HAP-1 (cell line): ENCODE measurements at places on chromosomes 13 and 19.

DNA sequence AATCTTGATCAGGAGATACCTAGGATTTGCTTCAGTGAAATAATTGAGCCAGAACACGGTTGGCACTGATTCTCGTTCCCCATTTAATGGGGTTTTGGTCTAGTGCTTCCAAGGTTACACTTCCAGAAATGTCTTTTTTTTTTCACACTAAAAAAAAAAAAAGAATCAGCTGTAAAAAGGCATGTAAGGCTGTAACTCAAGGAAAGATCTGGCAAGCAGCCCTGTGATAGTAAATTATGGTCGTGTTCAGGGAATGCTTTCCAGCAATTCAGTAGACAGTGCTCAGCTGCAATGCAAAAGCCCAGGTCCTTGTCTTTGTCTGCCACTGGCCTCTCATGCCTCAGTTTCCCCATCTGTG lies 27.2 kb upstream of the NDUFS7 start:
- no peak for DNase-seq

DNA sequence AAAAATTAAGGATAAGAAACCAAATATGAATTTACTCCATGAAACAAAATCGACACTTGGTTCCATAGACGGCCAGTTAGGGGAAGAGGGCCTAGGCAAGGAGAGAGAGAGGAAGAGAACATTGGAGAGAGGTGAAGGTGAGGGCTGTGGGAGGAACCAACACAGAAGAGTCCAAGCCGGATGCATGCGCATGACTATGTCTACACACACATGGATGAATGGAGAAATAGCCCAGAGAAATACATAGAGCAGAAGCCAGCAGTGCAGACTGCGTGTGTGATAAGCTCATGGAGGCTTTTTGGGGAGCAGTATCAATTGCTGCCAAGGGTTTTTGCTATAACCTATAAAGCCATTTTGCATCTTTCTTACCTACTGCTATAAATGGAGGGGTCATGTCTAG lies 67.3 kb upstream of the C1QTNF9 start:
- no peak for DNase-seq

GRCh38 chr19:35460608-35461007 lies 12.6 kb downstream of the FFAR2 start:
- DNase-seq: no peak

GRCh38 chr13:26686285-26686684 lies 74.3 kb downstream of the GPR12 start:
- DNase-seq: no peak

GRCh38 chr13:30792285-30793000 lies 57.1 kb downstream of the ALOX5AP start:
- no peak for DNase-seq

DNA sequence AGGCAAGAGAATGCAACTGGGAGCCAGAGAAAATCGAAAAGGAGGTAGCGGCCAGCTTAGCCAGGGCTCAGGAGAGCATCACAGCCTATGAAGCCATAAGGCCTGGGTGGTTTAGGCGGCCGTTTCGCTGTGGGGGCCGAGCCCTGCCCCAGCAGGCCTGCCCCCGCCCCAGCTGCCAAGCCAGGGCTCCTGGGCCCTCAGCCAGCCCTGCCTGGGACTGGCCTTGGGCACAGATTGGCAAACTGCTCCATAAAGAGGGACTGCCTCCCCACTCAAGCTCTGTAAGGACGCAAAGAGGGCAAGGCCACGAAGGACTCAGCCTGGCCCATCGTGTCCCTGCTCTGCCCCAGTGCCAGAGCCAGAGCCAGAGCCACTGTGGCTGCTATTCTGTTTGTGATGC lies 10.2 kb downstream of the ZNF653 start:
- DNase-seq: no peak

DNA sequence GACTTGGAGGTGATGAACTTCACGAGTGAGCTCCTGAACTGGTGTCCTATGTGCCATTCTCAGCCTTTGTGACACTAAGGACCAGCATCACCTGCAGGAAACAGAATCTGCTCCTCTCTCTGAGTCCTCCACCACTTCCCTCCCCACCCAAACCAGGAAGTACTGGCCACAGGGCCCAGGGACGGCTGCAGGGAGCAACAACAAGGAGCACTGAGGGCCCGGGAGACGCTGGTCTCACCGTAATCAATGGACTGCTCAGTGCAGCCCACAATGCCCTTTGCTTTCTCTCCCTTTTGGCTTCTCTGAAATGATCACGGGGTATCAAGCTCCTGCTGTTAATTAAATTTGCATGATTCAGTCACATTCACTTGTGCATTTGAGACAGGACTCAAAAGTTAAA lies 18.6 kb downstream of the PEPD start:
- DNase-seq: no peak

DNA sequence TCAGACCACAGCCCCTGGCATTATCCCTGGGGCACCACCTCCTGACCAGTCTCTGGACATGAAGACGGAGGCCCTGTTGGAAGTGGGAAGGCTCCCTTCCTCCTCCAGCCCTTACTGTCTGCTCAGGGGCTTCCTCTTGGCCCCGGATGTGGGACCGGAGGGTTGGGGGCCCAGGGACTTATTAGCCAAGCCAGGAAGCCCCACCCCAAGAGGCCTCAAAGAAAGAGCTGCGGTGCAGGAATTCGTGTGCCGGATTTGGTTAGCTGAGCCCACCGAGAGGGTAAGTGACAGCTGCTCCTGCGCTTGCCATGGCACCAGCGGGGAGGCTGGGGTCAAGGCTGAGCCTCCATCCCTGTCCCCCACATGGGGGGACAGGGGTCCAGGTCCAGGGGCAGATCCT lies at the start of gene RETN:
RETN (plus strand) TSS at position 208 of the 400 bp plus-strand sequence. CDS start 278 bp downstream, outside the sequence.
- DNase-seq: no peak

- DNase-seq: no peak
Observed at GRCh38 chr13:98450026-98450425, 126.9 kb downstream of the STK24 start.

DNA sequence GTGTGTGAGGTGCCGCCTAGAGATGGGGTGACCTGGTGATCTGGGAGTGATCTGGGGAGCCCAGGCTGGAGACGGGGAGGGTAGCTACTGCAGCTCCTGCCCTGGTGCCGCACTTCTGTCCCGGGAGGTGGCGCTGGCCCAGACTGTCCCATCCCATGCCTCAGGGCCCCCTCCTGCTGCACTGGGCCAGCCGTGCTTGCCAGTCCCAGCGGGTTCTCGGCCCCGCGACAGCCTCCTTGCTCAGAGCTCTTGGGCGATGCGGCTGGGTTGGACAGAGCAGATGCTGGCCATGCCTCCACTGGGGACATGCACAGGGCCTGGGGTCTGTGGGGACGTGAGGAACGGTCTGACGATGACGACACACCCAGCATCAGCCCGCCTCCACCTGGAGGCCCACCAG lies 2.5 kb downstream of the RAX2 start:
- no peak for DNase-seq

DNA sequence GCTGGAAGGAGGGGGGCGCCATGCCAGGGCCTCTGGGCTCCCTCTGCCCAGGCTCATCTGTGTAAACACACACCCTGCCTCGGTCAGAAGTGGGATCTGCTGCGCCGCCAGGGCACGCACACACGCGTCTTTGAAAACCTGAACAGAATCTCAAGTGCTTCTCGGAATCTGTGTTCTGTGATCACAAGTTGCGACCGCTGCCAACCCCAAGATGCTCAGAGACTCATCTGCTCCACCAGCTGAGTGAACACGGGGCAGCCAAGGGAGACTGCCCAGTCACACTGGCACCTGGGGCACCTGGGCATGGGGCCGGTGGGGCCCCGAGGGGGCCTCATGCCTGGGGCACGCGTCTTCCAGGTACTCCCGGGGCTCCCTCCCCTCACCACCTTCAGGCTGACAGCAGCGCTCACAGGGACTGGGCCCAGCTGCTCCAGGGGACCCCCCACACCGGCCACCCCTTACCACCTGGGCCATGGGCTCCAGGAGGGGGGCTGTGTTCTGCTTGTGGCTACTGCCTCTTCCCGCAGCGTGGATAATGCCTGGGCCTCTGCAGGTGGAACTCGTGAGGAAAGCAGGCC lies 59.0 kb downstream of the KLF2 start:
- DNase-seq: no peak

DNA sequence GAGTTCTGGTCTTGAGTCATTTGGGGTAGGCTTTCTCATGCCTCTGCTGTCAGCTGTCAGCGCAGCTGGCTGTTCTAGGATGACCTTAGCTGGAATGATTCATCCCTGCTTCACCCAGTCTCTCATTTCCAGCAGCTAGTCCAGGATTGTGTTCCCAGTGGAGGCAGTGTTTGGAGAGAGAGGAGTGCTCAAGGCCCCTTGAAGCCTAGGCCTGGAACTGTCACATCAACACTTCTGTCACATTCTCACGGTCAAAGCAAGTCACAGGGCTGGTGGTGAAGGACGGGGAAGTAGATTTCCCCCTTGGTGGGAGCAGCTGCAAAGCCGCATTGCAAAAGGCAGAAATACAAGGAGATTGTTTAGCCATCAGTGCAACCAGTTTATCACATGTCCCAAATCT lies 15.2 kb downstream of the TPT1 start:
- DNase-seq: no peak

DNA sequence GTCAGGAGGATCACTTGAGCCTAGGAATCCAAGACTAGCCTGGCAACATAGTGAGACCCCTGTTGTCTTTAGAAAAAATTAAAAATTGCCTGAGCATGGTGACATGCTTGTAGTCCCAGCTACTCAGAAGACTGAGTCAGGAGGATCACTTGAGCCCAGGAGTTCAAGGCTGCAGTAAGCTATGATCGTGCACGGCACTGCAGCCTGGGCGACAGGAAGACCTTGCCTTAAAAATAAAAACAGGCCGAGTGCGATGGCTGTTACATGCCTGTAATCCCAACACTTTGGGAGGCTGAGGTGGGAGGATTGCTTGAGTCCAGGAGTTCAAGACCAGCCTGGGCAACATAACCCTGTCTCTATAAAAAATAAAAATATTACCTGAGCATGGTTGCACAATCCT lies 5.4 kb downstream of the HNRNPUL1 start:
- no peak for DNase-seq

- DNase-seq: no peak
Observed at GRCh38 chr13:21115231-21115630, 53.8 kb upstream of the LATS2 start.

GRCh38 chr13:28533125-28533436 lies 38.2 kb upstream of the FLT1 start:
- DNase-seq: no peak

DNA sequence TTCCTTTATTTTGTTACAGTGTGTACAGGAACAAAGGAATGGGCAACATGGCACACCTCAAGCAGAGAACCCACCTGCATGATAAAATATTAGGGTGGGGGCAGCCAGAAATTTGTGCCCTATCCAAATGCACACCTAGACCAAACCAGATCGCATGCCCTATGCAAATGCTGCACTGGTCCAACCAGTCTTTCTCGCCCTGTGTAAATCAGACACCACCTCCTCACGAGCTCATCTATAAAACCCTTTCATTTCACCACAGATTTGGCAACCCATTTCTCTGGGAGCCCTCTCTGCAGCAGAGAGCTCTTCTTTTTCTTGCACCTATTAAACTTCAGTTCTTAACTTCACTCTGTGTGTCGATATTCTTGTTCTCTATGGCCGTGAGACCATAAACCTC lies 1559.2 kb downstream of the SLITRK1 start:
- no peak for DNase-seq

DNA sequence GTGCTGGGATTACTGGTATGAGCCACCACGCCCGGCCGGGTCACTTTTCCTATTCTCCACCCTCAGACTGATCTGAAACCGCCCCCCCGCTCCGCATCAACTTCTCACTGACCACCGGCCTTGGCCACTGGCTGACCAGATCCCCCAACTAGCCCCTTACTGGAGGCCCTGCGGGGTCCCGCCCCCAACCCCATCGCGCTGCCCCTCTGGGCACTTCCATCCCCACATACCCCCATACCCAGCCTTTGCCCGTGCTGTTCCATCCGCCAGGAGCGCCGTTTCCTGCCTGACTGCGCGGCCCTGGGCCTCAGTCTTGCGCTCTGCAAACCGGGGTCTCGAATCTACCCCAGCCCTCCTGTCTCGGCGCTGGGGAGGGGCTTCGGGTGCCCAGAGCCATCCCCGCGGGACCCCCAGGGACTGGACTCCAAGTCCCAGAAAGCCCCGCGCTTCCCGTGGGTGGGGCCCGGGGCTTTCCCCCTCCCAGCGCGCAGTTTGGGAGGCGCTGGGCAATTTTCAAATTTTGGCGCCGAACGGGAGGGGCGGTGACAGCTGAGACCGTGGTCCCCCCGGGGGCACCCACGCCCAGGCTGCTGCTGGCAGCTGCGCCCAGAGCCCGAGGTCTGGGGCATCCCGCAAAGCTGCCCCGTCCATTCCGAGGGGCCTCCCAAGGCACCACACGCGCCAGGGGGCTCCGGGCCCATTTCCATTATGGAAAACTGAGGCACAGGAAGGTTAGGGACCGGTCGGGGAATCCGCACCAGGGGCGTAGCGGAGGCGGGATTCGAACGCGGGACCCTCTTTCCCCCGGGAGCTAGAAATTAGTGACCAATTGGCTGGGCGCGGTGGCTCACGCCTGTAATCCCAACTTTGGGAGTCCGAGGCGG lies 5.2 kb upstream of the LMNB2 start:
- DNase-seq: no peak

GRCh38 chr13:25178070-25178469 lies 6.0 kb upstream of the AMER2 start:
- no peak for DNase-seq

DNA sequence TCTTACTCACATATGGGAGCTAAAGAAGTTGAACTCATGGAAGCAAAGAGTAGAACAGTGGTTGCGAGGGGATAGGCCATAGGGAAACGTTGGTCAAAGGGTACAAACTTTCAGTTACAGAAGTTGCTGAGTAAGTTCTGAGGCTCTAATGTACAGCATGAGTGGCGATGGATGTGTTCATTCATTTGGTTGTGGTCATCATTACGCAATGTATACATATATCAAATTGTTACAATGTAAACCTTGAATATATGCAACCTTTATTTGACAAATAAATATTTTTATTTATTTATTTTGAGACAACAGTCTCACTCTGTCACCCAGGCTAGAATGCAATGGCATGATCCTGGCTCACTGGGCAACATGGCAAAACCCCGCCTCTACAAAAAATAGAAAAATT lies 38.7 kb downstream of the ZIC5 start:
- no peak for DNase-seq

GRCh38 chr19:4641132-4641531 lies 1.8 kb downstream of the TNFAIP8L1 start:
- no peak for DNase-seq

- DNase-seq: no peak
Observed at GRCh38 chr19:56840451-56841192, at the start of the genes PEG3 and ZIM2. TSS of gene PEG3 (minus strand) at chr19:56840726. CDS start at chr19:56824655, 16,071 bp downstream. TSS of gene ZIM2 (minus strand) at chr19:56840726. CDS start at chr19:56824277, 16,449 bp downstream.

- no peak for DNase-seq
Observed at GRCh38 chr13:65453982-65454381, 1776.2 kb downstream of the PCDH9 start.

- DNase-seq: no peak
Observed at GRCh38 chr13:104632736-104633135, 1566.5 kb upstream of the SLC10A2 start.

DNA sequence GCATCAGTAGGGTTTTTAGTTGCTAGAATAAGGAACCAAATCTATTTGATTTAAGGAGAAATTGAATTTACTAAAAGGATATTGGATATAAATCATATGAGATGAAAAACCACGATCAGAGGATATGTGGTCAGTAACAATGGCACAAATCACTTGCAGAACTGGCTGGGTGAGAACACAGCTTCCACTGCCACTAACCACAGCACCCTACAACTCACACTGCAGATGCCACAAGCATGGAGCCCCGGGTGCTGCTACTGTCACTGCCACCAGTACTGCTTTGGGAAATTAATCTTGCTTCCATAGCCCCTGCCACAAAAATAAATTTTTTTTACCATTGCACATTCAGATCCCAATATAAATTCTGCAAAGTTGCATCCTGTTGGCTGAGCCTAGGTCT lies 40.6 kb upstream of the KLF12 start:
- no peak for DNase-seq
